ENCODE measurements at places on chromosomes 5 and 9.

GRCh38 chr5:8413975-8414374 lies 545.0 kb downstream of the MTRR start:
- no peak for DNase-seq

GRCh38 chr9:7196467-7196866 lies 438.7 kb downstream of the KDM4C start:
- DNase-seq, result no peak

- no peak for DNase-seq
These were observed 289.7 kb downstream of the FBXL7 start for GRCh38 chr5:15789642-15790041.

DNA sequence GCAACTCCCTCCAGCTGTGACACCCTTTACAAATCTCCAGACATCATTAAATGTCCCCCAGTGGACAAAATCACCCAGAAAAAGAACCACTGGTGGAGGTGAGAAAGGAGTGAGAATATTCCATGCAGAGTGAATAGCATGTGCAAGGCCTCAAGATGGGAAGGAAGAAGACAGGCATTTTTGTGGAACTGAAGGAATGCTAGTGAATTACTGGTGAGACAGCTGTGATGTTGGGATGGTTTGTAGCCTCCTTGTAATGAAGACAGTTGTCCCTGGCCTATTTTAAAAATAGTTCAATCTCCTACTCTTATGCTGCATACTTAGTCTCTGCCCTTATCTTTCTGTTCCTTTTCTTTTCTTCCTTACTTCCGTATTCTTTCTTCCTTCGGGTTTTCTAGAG lies 124.9 kb upstream of the RPS23 start:
- no peak for DNase-seq

DNA sequence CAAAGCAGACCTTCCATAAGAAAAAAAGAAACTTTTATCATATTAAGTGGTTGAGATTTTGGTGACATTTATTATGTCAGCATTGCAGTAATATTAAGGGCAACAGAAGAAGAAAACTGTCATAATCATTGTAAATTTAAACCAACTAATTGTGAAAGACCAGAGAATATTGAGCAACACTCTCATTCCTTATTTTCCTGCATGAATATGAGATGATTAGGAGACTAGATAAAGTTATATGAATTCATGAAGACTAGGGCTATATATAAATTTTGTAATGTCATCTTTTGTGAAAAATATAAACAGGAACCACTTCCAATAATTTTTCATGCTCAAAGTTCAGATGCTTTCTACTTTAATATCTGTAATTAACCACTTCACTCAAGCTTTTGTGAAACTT lies 974.5 kb upstream of the CDH10 start:
- DNase-seq, result no peak

GRCh38 chr5:40480392-40480791 lies 199.3 kb upstream of the PTGER4 start:
- no peak for DNase-seq

- no peak for DNase-seq
These were observed 4.4 kb downstream of the LRRC8A start for GRCh38 chr9:128886211-128886891.

DNA sequence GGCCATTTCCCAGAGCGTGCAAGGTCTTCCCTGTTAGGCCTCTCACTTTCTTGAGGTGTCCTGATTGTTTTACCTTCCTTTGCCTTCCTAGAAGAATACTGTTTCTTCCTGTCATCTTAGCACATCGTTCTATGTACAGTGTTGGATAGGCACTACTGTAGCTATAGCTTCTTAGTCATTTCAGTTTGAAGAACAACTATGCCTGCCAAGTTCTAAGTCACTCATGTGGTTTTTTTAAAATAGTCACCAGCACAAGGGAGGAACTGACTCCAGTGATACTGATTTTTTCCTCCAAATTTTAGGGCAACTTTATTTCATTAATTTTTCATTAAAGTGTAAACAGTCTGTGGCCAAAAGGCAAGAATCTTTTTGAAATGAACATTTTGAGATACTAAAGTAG lies 122.4 kb upstream of the NR5A1 start:
- DNase-seq, result no peak

DNA sequence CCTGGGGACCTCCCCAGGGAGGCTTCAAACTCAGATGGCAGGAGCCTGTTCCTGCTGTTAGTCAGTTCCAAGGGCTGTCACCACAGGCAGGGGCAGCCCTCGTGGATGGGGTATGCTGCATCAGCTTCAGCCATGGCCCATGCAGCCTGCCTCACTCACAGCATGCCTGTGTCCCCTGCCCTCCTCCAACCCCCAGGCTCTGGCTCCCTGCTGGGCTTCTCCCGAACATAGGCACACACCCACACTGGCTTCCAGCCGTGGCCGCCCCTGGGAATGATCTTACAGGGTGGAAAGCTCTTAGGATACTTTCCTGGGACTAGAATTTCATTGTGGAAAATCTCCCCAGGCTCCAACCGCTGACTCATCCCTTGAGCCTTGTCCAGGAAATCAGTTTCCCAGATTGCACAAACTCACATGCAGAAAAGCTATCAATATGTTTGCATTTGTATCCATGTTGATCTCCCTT lies 163.8 kb downstream of the SEC61B start:
- DNase-seq, result no peak
